ENCODE measurements at places on chromosomes 7 and 10. TPM values are rescaled to one million over a fixed set of nuclear protein-coding genes. Genes with fewer than 3 reads are reported as not detected.

The CCL24 gene
- 25.6 TPM for total RNA-seq

The SPDYE9 gene
- not detected for total RNA-seq

DNA sequence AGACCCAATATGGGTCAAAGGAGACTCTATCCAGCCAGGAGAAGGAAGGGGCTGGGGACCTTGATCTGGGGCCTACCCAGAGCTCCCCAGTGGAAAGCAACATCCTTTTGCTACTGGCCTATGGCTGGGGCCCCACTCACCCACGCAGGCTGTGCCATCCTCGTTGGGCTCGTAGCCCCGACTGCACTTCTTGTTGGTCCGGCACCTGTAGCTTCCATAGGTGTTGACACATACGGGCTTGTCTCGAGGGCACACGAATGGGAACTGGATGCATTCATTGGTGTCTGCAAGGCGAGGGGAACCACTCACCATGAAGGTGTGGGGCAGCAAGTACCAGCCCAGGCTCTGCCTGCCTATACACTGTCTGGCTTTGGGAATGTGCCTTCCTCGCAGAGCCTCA is 30.5 kb downstream of the GOLGA7B start:
- DNase-seq = no peak

GRCh38 chr10:110512461-110513187 is 14.9 kb downstream of the DUSP5 start:
- no peak for DNase-seq

GRCh38 chr10:48751730-48752129 is 67.1 kb downstream of the WDFY4 start:
- no peak for DNase-seq

DNA sequence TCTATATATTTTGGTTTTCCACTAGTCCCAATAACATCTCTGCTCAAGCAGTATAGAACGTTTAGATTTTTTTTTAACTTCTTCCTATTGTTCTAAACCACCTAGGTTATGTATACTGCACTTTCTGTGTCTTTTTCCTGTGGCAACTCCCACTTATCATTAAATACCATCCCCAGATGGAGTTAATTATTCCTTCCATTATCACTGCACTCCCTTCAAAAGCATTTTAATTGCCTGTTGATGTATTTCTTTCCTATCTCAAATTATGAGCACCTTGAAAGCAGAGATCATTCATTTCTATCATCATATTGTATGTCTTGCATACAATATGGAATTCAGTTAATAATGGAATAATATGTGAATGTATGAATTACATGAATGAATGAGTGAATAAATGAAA is 148.0 kb downstream of the HGF start:
- DNase-seq = no peak

Data from mucosa of descending colon (tissue), 3 donors.